ENCODE measurements at places on chromosomes 4 and X. TPM values are rescaled to one million over a fixed set of nuclear protein-coding genes. Genes with fewer than 3 reads are reported as not detected.

TBC1D9 gene
- total RNA-seq, result 7.2 TPM

PAK3 gene
- total RNA-seq, result 0.88 TPM

NLGN3 gene
- 0.10 TPM for total RNA-seq

FMR1NB gene
- not detected for total RNA-seq

ATP2B3 gene
- total RNA-seq, result not detected

IGSF1 gene
- total RNA-seq, result 0.84 TPM

DIPK2B gene
- total RNA-seq, result not detected

RNF150 gene
- 0.68 TPM for total RNA-seq

GSPT2 gene
- total RNA-seq, result 7.3 TPM

Data from RPMI7951 (cell line).